Epithelial cell of prostate (primary cell): ENCODE measurements at places on chromosomes 3 and 15.

- DNase-seq = no peak
Measured at GRCh38 chr15:75817138-75817935, 25.9 kb upstream of the UBE2Q2 start.

DNA sequence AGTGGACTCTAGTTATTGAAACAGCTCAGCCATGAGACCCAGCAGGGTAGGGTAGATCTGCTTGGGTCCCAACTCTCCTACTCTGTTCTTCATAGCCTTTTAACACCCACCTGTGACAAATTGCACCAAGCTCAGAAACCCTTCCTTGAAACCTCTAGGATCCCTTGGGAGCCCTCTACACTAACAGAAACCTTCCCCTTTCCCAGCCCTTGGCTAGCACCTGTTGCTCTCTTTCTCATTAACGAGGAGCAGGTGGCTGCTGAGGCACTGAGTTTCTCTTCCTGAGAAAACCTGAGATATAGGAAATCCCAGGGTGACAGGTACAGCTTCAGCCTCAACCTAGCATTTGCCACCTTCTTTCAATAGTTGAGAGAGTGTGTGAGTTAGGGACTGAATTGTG, 88.3 kb upstream of the CLSTN2 start:
- no peak for DNase-seq

- DNase-seq = no peak
Measured at GRCh38 chr3:122964811-122965210, 62.8 kb downstream of the SEMA5B start.

- no peak for DNase-seq
Measured at GRCh38 chr3:143533391-143533790, 314.9 kb downstream of the SLC9A9 start.

DNA sequence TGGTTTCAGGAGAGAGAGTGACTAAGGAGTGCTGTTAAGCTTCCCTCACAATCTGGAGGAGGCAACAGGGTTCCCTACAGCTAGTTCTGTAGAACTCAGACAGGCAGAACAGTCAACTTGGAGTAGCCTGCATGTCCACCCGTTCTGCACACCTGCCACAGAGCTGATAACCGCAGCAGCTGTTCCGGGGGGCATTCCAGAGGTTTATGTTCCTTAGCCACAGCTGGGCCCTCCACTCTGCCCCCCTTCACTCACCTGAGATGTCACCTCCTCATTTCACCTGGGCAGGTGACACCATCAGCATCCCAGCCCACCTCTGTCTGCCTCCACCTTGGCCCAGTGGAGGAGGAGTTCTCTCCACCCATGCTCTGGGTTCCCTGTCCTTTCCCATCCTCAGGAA, 22.6 kb downstream of the XYLB start:
- no peak for DNase-seq

DNA sequence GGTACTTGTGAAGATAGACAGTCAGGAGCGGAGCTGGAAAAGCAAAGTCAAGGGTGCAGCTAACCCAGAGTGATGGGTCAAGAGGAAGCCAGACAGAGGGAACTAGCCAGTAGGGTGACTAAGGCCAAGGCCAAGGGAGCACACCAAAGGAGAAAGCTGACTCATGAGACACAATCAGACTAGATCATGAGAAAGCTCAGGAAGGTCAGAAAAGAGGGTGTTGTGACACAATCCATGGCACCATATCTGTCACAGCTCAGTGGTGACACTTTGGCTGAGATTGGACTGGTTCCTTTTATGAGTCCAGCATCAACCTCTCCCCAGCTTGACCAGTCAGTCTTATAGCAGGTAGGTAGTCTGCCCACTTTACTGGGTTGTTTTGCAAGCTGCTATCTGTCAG, 22.2 kb downstream of the P2RY1 start:
- DNase-seq = no peak

GRCh38 chr3:52530918-52531826, 2.5 kb downstream of the NT5DC2 start:
- no peak for DNase-seq

DNA sequence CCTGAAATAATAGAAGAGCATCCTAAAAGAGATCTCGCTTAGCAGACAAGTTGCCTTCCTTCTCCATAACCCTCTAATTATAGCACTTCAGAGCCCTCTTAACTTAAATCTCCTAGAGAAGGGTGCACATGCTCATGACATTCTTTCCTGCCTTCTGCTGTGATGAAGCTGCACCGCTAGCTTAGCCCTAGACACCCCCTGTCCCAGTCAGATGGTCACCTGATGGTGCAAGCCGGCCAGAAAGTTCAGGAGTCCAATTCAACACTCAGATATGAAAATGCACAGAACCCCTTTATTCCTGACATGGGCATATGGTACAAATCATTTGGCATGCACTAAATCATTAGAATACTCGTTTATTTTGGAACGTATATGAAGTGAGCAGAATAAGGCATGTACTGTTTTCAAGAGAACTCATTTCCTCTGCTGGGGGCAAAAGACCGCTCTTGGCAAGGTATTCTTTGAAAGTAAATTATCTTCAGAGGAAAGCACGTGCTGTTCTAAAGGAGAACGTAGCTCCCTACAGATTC, 420.4 kb upstream of the PROK2 start:
- DNase-seq = no peak

GRCh38 chr3:105904678-105905284, 36.0 kb upstream of the CBLB start:
- DNase-seq = no peak

DNA sequence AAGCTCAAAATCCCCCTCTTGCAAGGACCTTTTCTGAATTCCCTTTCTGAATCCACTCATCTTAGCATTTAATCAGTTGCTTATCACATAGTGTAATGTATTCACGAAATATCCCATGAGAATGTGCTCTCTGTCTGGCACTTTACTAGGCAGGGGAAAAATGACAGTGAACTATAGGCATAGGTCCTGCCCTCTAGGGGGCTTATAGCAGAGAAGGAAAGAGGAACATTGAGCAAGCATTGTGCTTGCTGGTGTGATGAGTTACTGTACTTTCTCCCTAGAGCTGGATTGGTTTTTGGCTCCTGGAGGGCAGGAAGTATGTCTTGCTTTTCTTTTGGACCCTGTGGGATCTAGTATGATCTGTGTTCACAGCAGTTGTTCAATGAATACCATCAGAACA, 26.5 kb downstream of the DUOX2 start:
- no peak for DNase-seq

DNA sequence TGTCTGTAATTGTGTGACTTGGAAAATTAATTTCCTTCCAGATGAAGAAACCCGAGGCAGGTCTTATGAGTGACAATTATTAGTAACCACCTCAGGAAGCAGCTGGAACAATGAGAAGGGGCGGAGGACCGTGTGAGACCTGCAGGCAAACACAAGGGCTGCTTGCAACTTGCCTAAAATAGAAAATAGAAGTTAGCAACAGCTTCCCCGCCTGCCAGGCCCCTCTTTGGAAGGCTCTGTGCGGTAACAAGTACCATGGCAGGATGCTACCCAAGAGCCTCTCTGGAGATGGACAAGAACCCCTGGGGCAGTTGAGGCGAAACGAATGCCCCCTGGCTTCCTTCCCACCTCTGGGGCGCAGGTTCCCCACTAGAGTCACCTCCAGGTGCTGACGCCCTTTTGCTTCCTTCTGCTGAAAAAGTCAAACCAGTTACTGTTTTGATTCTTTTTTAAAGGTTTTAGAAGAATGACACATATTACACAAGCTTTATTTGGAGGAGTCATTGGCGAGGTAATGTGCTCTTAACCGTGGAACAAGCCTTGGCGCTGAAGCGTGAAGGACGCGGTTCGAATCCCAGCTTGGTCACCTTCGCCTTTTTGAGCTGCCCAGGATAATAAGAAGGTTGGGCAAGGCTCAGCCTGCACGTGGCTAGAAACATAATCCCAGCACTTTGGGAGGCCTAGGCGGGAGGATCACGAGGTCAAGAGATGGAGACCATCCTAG, 47.0 kb upstream of the SYNM start:
- DNase-seq = no peak

DNA sequence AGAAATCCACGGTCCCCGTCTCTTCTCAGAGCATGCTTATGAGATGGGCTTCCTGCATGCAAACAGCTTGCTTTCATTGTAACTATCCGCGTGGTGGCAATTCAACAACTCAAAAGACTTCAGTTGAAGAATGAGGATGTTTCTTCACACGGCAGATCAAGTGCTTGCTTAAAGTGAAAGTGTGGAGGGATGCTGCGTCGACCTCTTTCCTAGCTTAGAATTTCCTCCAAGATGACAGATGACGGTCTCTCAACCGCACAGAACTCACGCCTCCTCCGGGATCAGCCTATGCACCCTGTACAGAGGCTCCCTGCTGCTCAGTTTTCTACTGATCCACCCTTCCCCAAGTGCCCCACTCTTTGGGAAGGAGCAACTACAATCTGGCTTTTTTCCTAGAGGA, 47.8 kb downstream of the PCSK6 start:
- no peak for DNase-seq

GRCh38 chr3:128427872-128428822, 38.5 kb downstream of the DNAJB8 start:
- DNase-seq = no peak

DNA sequence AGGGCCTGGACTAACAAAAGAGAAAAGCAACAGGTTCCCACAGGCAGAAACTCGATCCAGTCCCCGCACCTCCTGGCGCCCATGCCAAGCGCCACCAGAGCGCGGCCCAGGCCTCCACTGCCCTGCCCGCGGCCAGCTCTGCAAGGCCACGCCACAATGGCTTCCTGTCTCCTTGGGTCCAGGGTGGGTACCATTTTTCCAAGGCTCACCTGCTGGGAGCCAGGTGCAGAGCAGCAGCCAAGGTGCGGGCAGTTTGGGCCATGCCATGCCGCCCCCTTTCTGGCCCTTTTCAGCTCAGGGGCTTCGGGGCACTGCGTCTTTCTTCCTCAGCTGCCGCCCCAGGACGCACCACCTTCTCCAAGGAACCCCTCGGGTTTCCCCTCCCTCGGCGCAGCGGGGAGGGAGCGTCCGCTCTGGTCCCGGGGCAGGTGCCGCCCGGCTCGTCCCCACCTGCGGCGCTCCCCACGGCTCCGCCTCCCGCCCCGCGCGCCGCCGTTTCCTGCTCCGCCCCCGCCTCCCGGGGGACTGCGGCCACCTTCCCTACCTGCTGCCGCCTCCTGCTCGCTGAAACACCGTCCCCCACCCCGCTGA, at the start of gene ILDR1:
TSS of gene ILDR1 (minus strand) at position 437 of the 591 bp plus-strand sequence. CDS start at position 267, 170 bp downstream.
- DNase-seq = no peak

GRCh38 chr15:101255615-101256241, 3.9 kb upstream of the CHSY1 start:
- no peak for DNase-seq

DNA sequence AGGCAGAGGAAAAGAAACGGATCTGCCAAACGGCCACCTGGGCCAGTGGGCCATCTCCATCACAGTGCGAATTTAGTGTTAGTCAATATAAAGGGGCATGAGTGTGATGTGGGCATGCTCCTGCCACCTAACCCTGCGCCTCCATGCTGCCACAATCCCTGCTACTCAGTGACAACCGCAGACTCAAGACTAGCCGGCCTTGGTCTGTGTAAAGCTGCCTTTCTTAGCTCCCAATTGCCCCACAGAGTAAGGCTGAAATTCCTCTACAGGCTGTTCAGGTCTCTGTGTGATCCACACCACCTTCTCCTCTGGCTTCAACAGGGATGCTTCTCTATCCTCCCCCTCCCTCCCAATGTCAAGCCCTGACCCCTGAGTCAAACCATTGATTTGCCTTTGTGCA, 269.7 kb downstream of the XXYLT1 start:
- no peak for DNase-seq

DNA sequence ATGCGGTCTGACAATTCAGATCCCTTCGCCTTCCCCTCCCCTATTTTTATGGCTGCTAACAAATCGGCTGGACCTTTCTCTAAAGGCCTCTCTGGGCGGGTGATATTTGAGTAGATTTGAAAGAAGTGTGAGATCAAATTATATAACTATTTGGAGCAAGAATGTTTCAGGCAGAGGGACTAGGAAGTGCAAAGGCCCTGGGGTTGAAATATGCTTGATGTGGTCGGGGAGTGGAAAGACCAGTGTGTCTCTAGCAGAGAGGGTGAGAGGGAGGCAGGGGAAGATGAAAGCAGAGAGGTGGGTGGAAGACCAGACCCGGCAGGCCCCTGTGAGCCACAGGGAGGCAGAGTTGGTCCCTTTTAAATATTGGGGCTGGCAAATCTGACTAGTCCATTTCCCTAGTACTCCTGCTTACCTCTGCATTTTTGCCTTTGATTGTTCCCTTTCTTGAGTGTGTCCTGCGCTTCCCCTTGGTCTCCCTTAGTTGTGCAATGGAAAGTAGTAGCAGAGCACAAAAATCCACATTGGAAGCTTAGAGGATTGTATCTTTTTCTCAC, 32.3 kb downstream of the SLCO3A1 start:
- DNase-seq = no peak

GRCh38 chr3:193859195-193859594, 266.2 kb downstream of the OPA1 start:
- no peak for DNase-seq

DNA sequence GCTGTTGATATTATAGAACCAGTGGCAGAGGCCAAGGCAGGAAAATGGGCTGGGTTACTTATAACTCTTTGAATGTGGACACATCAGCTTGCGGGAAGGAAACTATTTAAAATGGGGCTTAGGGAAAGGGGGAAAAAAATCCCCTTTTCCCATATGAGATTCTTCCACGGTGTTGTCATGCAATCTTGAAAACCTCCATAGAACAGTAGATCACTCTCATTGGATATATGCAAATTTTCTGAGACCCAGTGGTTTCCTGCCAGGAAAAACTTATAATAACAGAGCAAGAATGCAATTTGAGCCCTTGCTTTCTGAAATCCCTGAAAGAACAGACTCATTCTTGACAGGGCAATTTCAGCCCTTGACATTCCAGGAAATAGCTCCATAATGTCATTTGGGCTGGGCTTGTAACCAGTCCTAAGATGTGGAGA, 31.1 kb downstream of the TMEM212 start:
- DNase-seq = no peak

DNA sequence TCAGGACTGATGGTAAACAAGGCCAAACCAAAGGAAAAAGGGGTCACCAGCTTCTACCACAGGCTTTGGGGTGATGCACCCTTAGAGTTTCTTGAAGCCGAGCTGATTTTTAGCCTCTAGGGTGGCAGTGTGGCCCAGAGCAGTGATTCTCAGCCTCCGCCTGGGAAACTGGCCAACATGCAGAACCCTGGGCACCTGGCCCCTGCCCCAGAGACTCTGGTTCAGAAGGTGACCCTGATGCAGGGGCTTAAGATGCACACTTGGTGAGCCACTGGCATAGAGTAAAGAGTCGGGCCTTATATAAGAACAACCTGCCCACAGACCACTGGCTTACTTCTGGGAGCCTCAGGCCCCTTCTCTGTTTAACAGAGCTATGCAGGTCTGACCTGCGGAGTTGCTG, 44.5 kb downstream of the SYNM start:
- no peak for DNase-seq

GRCh38 chr15:26771578-26772153, 1.2 kb downstream of the GABRB3 start:
- no peak for DNase-seq

GRCh38 chr3:150135287-150135721, 164.6 kb upstream of the PFN2 start:
- DNase-seq = no peak
